ENCODE measurements at places on chromosomes 16 and 17.

GRCh38 chr16:79155904-79156303, 444.6 kb downstream of the MAF start:
- no peaks in the 10 kb centered on the region for H3K27me3 ChIP-seq
- DNase-seq: no peak
- no peak overlapping the region for H3K27ac ChIP-seq
- H3K36me3 ChIP-seq: no peaks in the 10 kb centered on the region

DNA sequence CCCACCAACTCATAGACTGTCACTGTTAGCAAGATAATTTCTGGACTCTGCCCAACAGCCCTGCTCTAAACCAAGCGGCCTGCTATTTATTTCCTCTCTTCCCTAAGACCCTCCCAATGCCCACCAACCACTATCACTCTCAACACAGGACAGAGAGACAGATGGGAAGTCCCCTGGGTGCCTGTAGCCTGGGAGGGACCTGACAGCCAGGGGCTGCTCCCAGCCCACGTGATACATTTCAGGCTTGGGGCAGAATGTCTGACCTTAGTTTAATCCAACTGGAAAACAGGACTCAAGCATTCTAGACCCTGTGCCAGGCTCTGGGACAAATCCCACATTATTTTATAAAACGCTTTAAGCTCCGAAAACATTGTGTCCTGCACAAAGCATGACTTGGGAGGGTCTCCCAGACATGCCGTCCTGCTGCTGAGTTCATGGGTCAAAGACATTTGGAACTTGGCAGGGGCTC, 23.6 kb downstream of the XYLT1 start:
- no peak overlapping the region for H3K4me3 ChIP-seq
- DNase-seq: no peak
- H3K27me3 ChIP-seq: no peaks in the 10 kb centered on the region
- H3K4me1 ChIP-seq: no peaks in the 10 kb centered on the region

DNA sequence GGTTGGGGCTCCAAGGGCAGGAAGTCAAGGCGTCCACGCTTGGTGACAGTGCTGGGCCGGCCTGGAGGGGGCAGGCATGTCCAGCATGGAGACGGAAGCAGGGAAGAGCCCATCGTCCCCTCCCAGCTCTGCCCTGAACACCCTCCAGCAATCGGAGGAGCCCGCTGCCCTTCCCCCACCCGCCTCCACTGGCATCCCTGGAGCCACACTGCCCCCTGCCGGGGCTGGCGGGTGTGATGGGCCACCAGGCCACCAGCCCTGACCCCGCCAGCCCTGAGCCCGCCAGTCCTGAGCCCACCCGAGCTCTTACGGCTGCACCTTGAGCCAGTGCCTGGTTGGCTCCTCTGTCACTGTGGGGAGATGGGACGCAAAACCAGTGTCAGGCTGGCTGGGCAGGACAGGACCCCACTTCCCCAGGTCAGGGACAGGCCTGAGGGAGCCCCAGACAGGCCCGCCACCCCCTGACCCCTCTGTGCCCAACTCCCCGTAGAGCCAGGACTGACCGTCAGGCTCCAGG, 4.1 kb upstream of the CDH15 start:
- H3K4me3 ChIP-seq: no peak overlapping the region
- no peak overlapping the region for H3K27ac ChIP-seq
- H3K4me1 ChIP-seq: no peaks in the 10 kb centered on the region
- peaks cover 23% of the 10 kb centered on the region for H3K27me3 ChIP-seq
- DNase-seq: peak; percentile 46
- no peaks in the 10 kb centered on the region for H3K36me3 ChIP-seq

DNA sequence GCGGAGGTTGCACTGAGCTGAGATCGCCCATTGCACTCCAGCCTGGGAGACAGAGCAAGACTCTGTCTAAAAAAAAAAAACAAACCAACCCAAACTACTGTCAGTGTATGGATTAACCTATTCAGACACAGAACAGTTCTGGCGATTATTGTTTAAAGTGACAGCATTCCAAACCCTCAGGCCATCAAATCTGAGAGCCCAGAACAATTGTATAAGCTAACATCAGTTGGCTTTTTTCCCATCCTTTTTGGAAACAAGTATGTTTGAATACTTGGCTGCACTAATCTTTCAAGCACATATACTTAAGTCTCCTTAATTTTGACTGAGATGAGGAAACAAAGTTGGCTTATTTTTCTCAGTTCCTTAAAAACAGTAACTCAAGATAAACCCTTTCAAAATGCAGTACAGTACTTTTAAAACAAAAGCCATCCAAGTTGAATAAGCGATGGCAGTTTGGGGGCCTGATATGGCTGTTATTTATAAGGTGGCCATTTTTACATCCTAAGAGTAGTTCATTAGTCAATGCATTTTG, 1.4 kb downstream of the ZSWIM7 start:
- no peaks in the 10 kb centered on the region for H3K36me3 ChIP-seq
- H3K4me1 ChIP-seq: no peaks in the 10 kb centered on the region
- no peak for DNase-seq
- no peak overlapping the region for H3K4me3 ChIP-seq
- H3K27me3 ChIP-seq: no peaks in the 10 kb centered on the region

GRCh38 chr17:13704333-13704732, 102.6 kb upstream of the HS3ST3A1 start:
- no peaks in the 10 kb centered on the region for H3K4me1 ChIP-seq
- no peak for DNase-seq
- no peaks in the 10 kb centered on the region for H3K36me3 ChIP-seq
- no peak overlapping the region for H3K4me3 ChIP-seq

- no peaks in the 10 kb centered on the region for H3K4me1 ChIP-seq
- DNase-seq: no peak
- H3K27ac ChIP-seq: no peak overlapping the region
- H3K36me3 ChIP-seq: no peaks in the 10 kb centered on the region
Measured at GRCh38 chr17:61862105-61862574, 1.2 kb downstream of the BRIP1 start.

- no peaks in the 10 kb centered on the region for H3K27me3 ChIP-seq
- H3K4me1 ChIP-seq: no peaks in the 10 kb centered on the region
- no peak overlapping the region for H3K27ac ChIP-seq
- H3K36me3 ChIP-seq: no peaks in the 10 kb centered on the region
- no peak overlapping the region for H3K4me3 ChIP-seq
Measured at GRCh38 chr16:19128454-19129200, 14.9 kb downstream of the ITPRIPL2 start.

GRCh38 chr16:54331241-54332002, 44.8 kb upstream of the IRX3 start:
- H3K4me1 ChIP-seq: no peaks in the 10 kb centered on the region
- H3K36me3 ChIP-seq: no peaks in the 10 kb centered on the region
- no peak overlapping the region for H3K4me3 ChIP-seq
- H3K27ac ChIP-seq: no peak overlapping the region
- no peaks in the 10 kb centered on the region for H3K27me3 ChIP-seq

DNA sequence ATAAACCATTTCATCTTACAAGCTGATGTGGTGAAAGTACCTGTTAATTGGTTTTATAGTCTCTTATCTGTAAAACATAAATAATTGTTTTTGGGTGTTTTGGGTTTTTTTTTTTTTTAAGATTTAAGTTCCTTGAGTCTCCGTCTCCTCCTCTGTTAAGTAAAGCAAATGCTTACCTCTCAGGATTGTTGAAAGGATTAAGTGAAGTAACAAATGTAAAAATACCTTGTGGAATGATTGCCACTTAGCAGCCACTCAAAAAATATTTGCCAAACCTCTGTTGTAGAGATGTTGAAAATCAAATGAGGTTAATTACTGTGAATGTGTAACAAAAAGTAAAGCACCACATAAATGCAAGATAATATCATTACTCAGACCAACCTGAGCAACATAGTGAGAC, 19.2 kb downstream of the LIMD2 start:
- no peak overlapping the region for H3K4me3 ChIP-seq
- H3K27me3 ChIP-seq: no peaks in the 10 kb centered on the region
- no peak for DNase-seq
- H3K27ac ChIP-seq: no peak overlapping the region

GRCh38 chr17:14199601-14200000, 37.1 kb downstream of the CDRT15 start:
- no peak overlapping the region for H3K27ac ChIP-seq
- no peak for DNase-seq
- no peaks in the 10 kb centered on the region for H3K27me3 ChIP-seq
- H3K4me3 ChIP-seq: no peak overlapping the region

- DNase-seq: no peak
- H3K27me3 ChIP-seq: no peaks in the 10 kb centered on the region
- no peaks in the 10 kb centered on the region for H3K4me1 ChIP-seq
- H3K36me3 ChIP-seq: no peaks in the 10 kb centered on the region
Measured at GRCh38 chr17:55673743-55674506, 48.7 kb downstream of the TMEM100 start.

GRCh38 chr16:84228256-84228838, 11.5 kb downstream of the KCNG4 start:
- no peaks in the 10 kb centered on the region for H3K27me3 ChIP-seq
- no peak overlapping the region for H3K4me3 ChIP-seq
- peak; percentile 78 for DNase-seq
- H3K36me3 ChIP-seq: no peaks in the 10 kb centered on the region
- H3K4me1 ChIP-seq: no peaks in the 10 kb centered on the region
- peak overlapping the region; percentile 64 for H3K27ac ChIP-seq

DNA sequence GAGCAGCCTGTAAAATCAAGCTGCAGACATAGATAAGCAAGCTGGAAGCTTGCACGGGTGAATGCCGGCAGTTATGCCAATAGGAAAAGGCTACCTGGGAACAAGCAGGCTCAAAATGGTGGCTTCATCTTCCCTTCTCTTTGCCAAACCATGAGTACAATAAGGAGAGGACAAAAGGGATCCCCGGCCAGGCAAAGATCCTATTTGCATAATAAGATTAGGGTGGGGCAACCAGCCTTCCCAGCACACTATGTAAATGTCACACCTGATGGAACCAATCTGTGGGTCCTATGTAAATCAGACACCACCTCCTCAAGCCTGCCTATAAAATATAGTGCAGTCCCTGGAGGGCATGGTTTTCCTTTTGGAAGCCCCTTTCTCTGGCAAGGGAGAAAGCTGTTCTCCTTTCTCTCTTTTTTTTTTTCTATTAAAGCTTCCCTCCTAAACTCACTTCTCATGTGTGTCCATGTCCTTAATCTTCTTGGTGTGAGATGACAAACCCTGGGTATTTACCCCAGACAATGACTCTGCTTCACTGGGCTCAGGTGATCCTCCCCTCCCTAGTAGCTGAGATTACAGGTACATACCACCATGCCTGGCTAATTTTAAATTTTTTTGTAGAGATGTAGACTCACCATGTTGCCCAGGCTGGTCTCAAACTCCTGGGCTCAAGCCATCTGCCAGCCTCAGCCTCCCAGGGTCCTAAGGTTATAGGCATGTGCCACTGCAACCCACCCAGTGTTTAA, 44.2 kb downstream of the PSMD12 start:
- no peak for DNase-seq
- H3K27me3 ChIP-seq: no peaks in the 10 kb centered on the region
- no peak overlapping the region for H3K27ac ChIP-seq

- H3K36me3 ChIP-seq: no peaks in the 10 kb centered on the region
- H3K27ac ChIP-seq: peak overlapping the region; percentile 92
- no peaks in the 10 kb centered on the region for H3K4me1 ChIP-seq
- H3K4me3 ChIP-seq: peak overlapping the region; percentile 87
Measured at GRCh38 chr17:5418858-5419355, 555 bp downstream of the NUP88 start.

GRCh38 chr17:44409309-44410028, 20.0 kb upstream of the ITGA2B start:
- no peak overlapping the region for H3K4me3 ChIP-seq
- H3K27me3 ChIP-seq: no peaks in the 10 kb centered on the region
- no peak for DNase-seq
- no peak overlapping the region for H3K27ac ChIP-seq
- no peaks in the 10 kb centered on the region for H3K4me1 ChIP-seq
- no peaks in the 10 kb centered on the region for H3K36me3 ChIP-seq

All from uterus (tissue), 4 donors.